ENCODE measurements at places on chromosomes 5 and 9.

- DNase-seq, result no peak
Observed at GRCh38 chr9:19629488-19629887, 159.3 kb downstream of the SLC24A2 start.

GRCh38 chr5:143141652-143142051, 261.8 kb downstream of the NR3C1 start:
- no peak for DNase-seq

- DNase-seq, result no peak
Observed at GRCh38 chr5:36841677-36842076, 34.9 kb upstream of the NIPBL start.

DNA sequence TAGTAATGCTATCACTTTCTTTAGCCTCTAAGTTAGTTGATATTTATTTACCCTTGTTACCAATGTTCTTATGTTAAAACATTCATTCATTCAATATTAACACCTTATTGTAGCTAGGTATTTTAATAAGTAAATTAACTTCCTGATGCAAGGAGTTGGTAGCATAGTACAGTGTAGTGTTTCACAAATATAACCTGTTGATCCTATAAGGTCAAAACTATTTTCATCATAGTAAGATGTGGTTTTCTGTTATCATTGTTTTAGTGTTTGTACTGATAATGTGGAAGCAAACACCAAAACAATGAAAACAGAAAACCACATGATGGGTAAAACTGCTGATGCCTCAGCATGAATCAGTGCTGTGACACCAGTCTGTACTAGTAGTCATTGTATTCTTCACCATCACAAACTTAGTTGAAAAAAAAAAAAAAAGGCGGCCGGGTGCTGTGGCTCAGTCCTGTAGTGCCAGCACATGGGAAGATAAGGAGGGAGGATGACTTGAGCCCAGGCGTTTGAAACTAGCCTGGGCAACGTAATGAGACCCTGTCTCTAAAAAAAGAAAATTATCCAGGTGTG, 36.5 kb downstream of the ZCCHC7 start:
- no peak for DNase-seq

DNA sequence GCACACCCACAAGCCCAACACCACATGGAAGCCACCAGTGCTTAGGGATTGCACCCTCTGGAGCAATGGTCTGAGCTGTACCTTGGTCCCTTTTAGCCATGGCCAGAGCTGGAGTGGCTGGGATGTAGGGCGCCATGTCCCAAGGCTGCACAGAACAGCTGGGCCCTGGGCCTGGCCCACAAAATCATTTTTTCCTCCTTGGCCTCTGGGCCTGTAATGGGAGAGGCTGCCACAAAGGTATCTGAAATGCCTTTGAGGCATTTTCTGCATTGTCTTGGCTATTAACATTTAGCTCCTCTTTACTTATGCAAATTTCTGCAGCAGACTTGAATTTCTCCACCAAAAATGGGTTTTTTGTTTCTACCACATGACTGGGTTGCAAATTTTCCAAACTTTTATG, 117.6 kb downstream of the SPOCK1 start:
- DNase-seq, result no peak

DNA sequence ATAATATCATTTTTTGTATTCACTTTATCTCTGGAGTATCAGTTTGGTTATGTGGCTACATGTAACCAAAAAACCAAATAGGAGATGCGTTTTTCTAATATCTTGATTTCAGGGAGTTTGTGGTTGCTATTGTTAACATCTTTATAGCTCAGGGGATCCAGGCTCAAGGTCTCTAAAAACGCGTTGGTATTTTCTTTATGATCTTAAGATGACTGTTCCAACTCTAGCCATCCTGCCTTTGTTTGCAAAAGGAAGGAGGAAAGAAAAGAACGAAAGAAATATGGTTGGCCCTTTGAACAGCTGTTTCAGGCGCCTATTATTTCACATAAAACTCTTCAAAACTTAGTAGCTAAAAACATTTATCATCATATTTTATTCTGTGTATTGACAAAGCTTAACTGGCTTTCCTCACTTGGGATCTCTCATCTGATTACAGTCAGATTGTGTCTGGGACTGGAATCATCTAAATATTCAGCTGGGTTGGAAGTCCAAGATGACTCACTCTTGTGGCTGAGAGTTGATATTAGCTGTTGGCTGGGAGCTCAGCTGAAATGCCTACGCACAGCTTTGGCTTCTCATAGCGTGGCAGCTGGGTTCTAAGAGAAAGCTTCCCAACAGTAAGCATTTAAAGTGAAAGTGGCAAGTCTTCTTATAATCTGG, 60.1 kb downstream of the FAM174A start:
- DNase-seq, result no peak

DNA sequence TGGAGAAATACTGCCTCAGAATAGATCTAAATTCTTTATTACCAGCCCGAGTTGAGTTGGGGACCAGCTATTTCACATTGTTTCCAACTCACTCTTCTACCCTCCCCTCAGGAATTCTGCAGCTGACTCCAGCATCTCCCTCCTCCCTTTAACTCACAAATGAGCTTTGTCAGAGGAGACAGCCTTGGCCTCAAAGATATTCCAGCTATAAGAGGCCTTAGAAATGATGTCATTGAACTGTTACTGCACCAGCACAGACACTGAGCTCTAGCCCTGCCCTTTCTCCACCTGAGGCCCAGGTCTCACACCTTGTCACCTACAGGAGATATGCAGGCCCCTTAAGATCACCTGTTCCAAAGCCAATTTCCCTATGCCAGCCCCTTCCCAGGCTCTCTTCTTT, 78.4 kb upstream of the ATP10B start:
- DNase-seq, result no peak

GRCh38 chr5:124706729-124707361, 39.6 kb downstream of the ZNF608 start:
- no peak for DNase-seq

DNA sequence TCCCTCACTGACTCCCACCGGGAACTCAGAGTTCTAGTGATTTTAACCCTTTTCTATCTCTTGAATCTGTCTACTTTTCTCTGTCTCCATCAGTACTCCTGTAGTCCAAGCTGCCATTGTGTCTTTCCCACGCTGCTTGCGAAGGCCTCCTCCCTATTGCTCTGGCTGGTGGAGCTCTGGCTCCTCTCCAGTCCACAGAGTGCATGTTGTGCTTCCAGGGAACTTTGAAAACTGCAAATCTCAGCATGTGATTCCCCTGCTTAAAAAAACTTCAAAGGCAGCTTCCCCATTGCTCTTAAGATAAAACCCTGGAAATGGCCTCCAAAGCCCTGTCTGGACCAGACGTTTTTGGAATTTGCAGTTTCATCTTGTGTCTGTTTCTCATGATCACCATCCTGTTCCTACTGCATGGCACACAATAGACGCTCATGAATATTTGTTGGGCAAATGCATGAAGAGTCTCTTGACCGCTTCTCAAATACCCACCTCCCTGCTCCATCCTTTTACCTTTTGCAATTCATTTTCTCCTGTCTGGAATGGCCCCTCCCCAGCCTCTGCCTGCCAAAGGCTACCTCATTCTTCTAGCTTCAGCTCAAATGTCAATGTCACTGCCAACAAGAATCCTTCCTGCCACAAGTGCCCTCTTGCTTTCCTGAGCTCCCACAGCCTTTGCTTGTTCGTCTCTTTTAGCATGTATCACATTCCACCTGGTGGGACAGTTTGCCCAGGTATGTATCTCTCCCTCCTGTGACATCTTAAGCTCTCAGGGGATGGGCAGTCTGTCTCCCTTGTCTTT, 293.2 kb downstream of the ARHGAP26 start:
- DNase-seq, result no peak

DNA sequence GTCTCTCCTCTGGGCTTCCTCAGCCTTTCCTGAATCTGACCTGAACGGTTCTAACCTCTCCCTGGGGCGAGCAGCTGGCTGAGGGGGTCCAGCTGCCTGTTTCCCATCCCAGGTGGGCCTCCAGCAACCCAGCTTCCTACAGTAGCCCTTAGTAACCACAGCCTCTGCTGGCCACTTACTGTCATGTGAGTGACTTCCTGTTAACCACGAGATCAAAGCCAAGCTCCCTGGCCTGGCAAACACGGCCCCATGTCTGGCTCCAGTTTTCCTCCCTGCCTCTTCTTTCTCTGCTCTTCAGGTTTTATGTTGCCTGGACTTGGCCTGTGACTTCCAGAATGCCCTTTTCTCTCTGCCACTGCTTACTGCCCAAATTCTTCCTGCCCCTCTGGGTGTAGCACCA, 47.2 kb upstream of the DAB2IP start:
- no peak for DNase-seq

DNA sequence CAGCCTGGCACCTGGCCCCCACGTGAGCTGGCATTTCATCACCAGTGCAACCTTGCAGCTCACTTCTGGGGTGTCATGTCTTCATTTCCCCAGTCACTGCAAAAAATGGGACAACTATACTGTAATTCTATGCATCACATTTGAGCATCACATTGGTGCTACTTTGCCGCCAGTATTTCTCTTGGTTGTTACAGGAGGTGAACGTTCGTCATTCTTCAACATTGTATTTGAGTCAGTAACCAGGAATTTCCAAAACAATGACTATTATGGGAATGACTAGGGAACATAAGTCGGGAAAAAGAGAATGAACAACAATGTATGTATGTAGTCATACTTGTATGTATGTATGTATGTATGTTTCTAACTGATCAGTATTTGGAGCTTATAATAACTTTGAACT, 1278.0 kb downstream of the EFNA5 start:
- no peak for DNase-seq

- DNase-seq, result no peak
Observed at GRCh38 chr9:123825342-123826060, 104.4 kb downstream of the DENND1A start.

- DNase-seq, result no peak
Observed at GRCh38 chr5:56056875-56057274, 62.1 kb upstream of the IL6ST start.

DNA sequence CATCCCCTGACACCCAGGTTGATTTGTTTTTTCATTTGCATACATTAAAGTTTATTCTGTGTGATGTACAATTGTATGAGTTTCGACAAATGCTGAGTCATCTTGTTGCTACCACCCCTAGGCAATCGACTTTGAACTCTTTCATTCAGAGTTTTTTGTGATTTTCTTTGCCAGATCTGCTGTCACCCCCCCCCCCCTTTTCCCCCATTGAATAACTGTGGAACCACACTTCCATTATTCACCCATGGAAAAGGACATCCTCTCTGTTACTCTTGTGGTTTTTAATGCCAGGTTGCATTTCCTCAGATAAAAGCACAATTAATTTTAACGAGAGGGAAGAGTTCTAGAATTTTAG, 13.7 kb upstream of the FAM120AOS start:
- DNase-seq, result no peak

Data from stimulated activated CD4-positive, alpha-beta T cell treated with anti-CD3 and anti-CD28 coated beads, Interleukin-4, amount 100 ng/mL, for 4 hours (primary cell).